Natural killer cell (primary cell): ENCODE measurements at places on chromosomes 7 and 10. TPM values are rescaled to one million over a fixed set of nuclear protein-coding genes. Genes with fewer than 3 reads are reported as not detected.

The SFRP5 gene
- not detected for total RNA-seq

The ZNF37A gene
- total RNA-seq: 19.5 TPM

The RNLS gene
- total RNA-seq: 6.8 TPM

- no peak overlapping the region for H3K4me3 ChIP-seq
- H3K27ac ChIP-seq: no peak overlapping the region
- DNase-seq: no peak
- H3K4me1 ChIP-seq: no peaks in the 10 kb centered on the region
- no peaks in the 10 kb centered on the region for H3K36me3 ChIP-seq
- no peaks in the 10 kb centered on the region for H3K27me3 ChIP-seq
Measured at GRCh38 chr7:20030417-20030816, 186.8 kb downstream of the MACC1 start.

- H3K4me3 ChIP-seq: no peak overlapping the region
- no peaks in the 10 kb centered on the region for H3K4me1 ChIP-seq
- DNase-seq: no peak
- H3K27me3 ChIP-seq: peaks cover 3% of the 10 kb centered on the region
- peaks cover 3% of the 10 kb centered on the region for H3K36me3 ChIP-seq
Measured at GRCh38 chr10:89342206-89342958, 14.6 kb downstream of the IFIT3 start.

- H3K36me3 ChIP-seq: no peaks in the 10 kb centered on the region
- DNase-seq: no peak
- no peak overlapping the region for H3K27ac ChIP-seq
- no peak overlapping the region for H3K4me3 ChIP-seq
Measured at GRCh38 chr7:2009541-2010001, 223.2 kb downstream of the MAD1L1 start.

The CBX3 gene
- total RNA-seq: 109 TPM

The INTS15 gene
- total RNA-seq: 47.5 TPM

DNA sequence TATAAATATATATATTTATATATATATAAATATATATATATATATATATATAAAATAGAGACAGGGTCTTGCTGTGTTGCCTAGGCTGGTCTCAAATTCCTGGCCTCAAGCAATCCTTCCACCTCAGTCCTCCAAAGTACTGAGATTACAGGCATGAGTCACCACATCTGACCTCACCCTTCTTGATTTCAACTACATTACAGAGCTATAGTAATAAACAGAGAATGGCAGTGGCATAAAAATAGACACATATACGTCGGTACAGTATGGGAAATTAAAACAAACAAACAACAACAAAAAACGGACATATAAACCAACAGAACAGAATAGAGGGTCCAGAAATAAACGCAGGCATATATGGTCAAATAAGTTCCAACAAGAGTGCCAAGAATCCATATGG is 77.6 kb upstream of the PPP1R3A start:
- no peaks in the 10 kb centered on the region for H3K36me3 ChIP-seq

DNA sequence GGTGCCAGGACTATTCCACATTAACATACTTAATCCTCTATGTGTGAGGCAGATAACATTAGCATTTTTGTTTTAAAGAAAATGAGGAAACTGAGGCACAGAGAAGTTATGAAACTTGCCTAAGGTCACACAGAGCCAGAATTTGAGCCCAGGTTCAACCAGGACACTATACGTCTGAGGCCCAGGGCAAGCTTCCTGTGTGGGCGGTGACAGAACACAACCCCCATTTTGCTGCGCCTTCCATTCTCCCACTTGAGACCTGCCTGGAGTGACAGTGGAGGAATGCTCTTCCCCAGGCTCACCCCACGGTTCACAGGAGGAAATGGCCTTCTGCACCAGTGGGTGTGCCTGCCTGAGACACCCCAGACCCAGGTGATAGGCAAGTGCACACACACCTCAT is 164.1 kb downstream of the SH3PXD2A start:
- H3K27me3 ChIP-seq: peaks cover 13% of the 10 kb centered on the region
- no peak overlapping the region for H3K4me3 ChIP-seq
- DNase-seq: no peak
- H3K36me3 ChIP-seq: no peaks in the 10 kb centered on the region
- peaks cover 25% of the 10 kb centered on the region for H3K4me1 ChIP-seq
- H3K27ac ChIP-seq: no peak overlapping the region

The MYL10 gene
- not detected for total RNA-seq

The BICC1 gene
- total RNA-seq: 0.14 TPM

DNA sequence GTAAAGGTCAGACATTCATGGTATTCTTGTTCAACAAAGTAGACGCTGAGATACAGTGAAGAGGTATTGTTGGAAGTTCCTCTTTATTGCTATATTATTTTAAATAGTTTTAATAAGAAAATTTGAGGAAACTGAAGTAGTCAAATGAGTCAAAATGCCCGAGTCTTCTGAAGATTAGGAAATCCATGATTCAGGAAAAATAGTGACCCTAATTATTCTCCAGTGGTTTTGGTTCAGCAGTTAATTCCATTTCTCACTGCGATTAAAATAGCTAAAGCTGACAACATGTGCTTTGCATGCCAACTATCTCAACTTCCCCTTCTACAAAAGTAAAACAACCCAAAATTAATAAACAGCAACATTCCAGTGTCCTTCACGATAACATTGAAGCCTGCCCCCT is 32.7 kb upstream of the PFKP start:
- no peaks in the 10 kb centered on the region for H3K36me3 ChIP-seq
- H3K4me1 ChIP-seq: peaks cover 4% of the 10 kb centered on the region
- H3K4me3 ChIP-seq: no peak overlapping the region
- no peak for DNase-seq

GRCh38 chr10:46248651-46249146 is 38.1 kb upstream of the ANTXRL start:
- no peaks in the 10 kb centered on the region for H3K4me1 ChIP-seq
- H3K27me3 ChIP-seq: no peaks in the 10 kb centered on the region
- H3K27ac ChIP-seq: no peak overlapping the region
- no peak overlapping the region for H3K4me3 ChIP-seq

GRCh38 chr7:142434666-142435167 is 176.9 kb upstream of the PRSS58 start:
- H3K4me1 ChIP-seq: peaks cover 9% of the 10 kb centered on the region
- no peaks in the 10 kb centered on the region for H3K27me3 ChIP-seq
- H3K36me3 ChIP-seq: no peaks in the 10 kb centered on the region
- no peak overlapping the region for H3K4me3 ChIP-seq
- H3K27ac ChIP-seq: no peak overlapping the region

The SPRN gene
- not detected for total RNA-seq

The POR gene
- 58.3 TPM for total RNA-seq

DNA sequence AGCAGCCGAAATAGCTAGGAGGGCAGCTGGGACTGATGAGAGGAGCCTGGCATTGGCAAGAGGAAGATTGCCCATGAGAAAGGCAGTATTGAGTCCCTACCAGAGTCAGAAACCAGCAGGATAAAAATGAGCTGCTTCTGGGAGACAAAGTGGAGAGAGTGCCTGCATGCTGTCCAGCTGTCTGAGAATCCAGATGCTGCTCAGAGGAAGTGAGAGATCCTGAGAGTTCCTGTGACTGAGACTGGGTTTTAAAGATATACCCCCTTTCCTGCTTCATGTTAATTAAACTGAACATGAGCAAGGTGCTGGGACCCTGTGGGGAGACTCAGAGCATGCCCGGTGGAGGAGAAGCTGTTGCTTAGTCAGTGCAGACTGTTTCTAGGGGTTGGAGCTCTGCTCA is 107.5 kb downstream of the KIF20B start:
- H3K4me1 ChIP-seq: no peaks in the 10 kb centered on the region
- H3K36me3 ChIP-seq: no peaks in the 10 kb centered on the region
- no peak for DNase-seq

GRCh38 chr7:39624442-39624807 is 1.1 kb downstream of the RALA start:
- peaks cover 18% of the 10 kb centered on the region for H3K4me1 ChIP-seq
- peak overlapping the region; percentile 79 for H3K4me3 ChIP-seq
- H3K36me3 ChIP-seq: no peaks in the 10 kb centered on the region
- H3K27me3 ChIP-seq: no peaks in the 10 kb centered on the region
- DNase-seq: no peak

DNA sequence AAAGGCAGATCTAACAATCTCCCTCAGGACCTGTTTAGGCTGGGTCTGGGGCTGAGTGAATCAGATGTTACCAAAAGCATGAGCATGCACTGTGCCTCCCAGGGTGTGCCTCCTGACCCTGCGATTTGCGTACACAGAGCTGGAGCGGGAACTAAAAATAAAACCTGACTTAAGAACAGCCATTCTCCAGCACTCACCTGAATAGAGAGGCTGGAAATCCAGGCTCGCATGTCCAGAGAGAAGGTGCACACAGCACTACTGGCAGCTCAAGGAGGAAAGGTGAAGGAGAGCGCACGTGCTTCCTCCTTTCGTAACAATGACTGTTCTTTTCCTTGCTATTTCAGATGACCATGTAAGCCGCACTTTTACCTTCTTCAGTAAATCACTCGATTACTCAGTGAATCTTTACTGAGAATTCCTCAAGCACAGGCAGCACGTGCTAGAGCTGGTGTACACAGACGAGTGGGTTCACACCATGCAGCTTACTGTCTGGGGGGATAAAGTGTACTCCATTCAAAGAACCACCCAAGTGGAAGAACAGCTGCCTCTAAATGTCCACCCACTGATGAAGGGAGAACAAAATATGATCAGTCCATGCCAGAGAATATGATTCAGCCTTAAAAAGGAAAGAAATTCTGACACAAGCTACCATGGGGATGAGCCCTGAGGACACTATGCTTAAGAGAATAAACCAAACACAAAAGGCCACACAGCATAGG is 45.6 kb downstream of the SFMBT2 start:
- no peak overlapping the region for H3K4me3 ChIP-seq
- H3K4me1 ChIP-seq: no peaks in the 10 kb centered on the region
- DNase-seq: no peak
- no peaks in the 10 kb centered on the region for H3K27me3 ChIP-seq
- no peak overlapping the region for H3K27ac ChIP-seq
- peaks cover 72% of the 10 kb centered on the region for H3K36me3 ChIP-seq

The KCNH2 gene
- not detected for total RNA-seq

DNA sequence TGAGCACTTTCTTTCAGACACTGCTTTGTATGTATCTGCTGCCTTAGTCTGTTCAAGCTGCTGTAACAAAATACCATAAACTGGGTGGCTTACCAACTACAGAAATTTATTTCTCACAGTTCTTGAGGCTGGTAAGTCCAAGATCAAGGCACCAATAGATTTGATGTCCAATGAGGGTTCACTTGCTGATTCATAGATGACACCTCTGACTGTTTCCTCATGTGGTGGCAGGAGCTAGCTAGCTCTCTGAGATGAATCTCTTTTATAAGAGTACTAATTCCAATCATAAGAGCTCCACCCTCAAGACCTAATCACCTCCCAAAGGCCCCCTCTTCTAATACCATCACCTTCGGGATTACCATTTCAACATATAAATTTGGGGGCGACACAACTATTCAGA is 76.6 kb upstream of the ADO start:
- no peak overlapping the region for H3K4me3 ChIP-seq
- peaks cover 6% of the 10 kb centered on the region for H3K4me1 ChIP-seq
- no peaks in the 10 kb centered on the region for H3K27me3 ChIP-seq
- no peaks in the 10 kb centered on the region for H3K36me3 ChIP-seq
- no peak for DNase-seq

The ANKRD30A gene
- total RNA-seq: not detected

GRCh38 chr7:20296444-20296843 is 34.3 kb upstream of the ITGB8 start:
- H3K4me3 ChIP-seq: no peak overlapping the region
- H3K36me3 ChIP-seq: no peaks in the 10 kb centered on the region
- H3K4me1 ChIP-seq: no peaks in the 10 kb centered on the region
- H3K27ac ChIP-seq: no peak overlapping the region
- H3K27me3 ChIP-seq: no peaks in the 10 kb centered on the region
- DNase-seq: no peak

The CYP2C9 gene
- total RNA-seq: not detected

The VOPP1 gene
- total RNA-seq: 79.3 TPM

GRCh38 chr10:112095731-112096130 is 87.8 kb downstream of the GPAM start:
- no peaks in the 10 kb centered on the region for H3K36me3 ChIP-seq
- H3K4me3 ChIP-seq: no peak overlapping the region
- H3K27me3 ChIP-seq: no peaks in the 10 kb centered on the region
- H3K27ac ChIP-seq: no peak overlapping the region
- H3K4me1 ChIP-seq: no peaks in the 10 kb centered on the region

DNA sequence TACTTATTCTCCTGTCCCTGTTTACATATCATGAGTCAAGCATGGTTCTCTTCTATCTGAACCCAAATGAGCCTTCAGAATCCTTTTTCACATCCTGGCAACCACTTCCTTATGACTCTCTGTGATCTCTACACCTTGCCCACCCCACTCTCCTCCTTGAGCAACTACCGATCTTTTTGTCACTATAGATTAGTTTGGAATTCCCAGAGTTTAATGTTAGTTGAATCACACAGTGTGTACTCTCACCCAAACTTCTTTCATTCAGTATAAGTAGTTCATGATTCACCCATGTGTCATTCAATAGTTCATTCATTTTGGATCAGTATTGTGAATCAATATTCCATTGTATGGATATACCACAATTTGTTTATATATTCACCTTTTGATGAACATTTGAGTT is 55.3 kb downstream of the TFAM start:
- DNase-seq: no peak
- no peaks in the 10 kb centered on the region for H3K27me3 ChIP-seq
- no peak overlapping the region for H3K4me3 ChIP-seq
- H3K36me3 ChIP-seq: no peaks in the 10 kb centered on the region
- no peak overlapping the region for H3K27ac ChIP-seq

The CTAGE6 gene
- total RNA-seq: 0.40 TPM

DNA sequence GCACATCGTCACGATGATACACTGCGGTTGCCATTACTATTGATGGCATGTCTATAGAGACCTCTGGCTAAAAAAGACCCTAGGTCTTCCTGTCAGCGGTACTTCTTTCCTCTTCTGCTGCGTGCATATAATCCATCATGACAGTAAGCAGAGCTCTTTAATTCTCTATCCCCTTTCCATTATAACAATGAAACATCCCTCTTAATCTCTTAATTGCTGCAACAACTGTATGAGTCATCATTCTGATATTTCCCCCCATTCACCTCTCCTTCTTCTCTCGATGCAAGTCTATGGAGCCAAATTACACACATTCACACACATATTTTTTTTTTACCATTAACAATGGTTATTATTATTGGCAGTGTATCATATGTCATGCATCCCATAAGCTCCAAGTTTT is 45.2 kb upstream of the AKR1E2 start:
- no peak overlapping the region for H3K4me3 ChIP-seq
- no peaks in the 10 kb centered on the region for H3K27me3 ChIP-seq
- H3K27ac ChIP-seq: no peak overlapping the region
- H3K36me3 ChIP-seq: no peaks in the 10 kb centered on the region
- no peak for DNase-seq

The PAX2 gene
- not detected for total RNA-seq

The CDC14C gene
- not detected for total RNA-seq

GRCh38 chr7:20329389-20330238 is 1.1 kb upstream of the ITGB8 start:
- H3K27ac ChIP-seq: no peak overlapping the region
- peak overlapping the region; percentile 31 for H3K4me3 ChIP-seq
